ENCODE measurements at places on chromosomes 6 and 20.

GRCh38 chr6:134049176-134049575 is 3.2 kb downstream of the SLC2A12 start:
- DNase-seq: no peak

GRCh38 chr20:1924910-1925861 is 30.0 kb downstream of the SIRPA start:
- DNase-seq: no peak

DNA sequence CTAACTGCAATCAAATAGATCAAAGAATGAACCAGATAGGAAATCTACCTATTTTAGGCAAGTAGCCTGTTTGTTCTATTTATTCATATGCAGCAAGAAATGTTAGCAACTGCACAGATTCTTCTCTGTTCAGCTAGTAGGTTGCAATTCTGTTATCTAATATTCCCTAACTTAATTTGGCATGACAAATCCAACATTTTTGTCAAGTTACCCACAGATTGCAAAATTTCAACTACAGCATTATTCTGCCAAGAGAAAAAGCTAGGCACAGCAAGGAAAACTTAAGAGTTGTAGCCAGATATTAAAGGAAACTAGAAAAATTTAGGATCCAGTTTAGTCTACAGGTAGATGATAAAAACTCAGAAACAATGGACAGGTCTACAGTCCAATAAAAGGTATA is 104.4 kb upstream of the SYNCRIP start:
- no peak for DNase-seq

GRCh38 chr6:49782725-49783124 is 4.4 kb downstream of the PGK2 start:
- DNase-seq: no peak

GRCh38 chr6:122736616-122737015 is 42.9 kb upstream of the FABP7 start:
- DNase-seq: no peak

- no peak for DNase-seq
Measured at GRCh38 chr20:41004531-41005360, 23.9 kb upstream of the TOP1 start.

- DNase-seq: no peak
Measured at GRCh38 chr20:49284818-49285217, 7.0 kb upstream of the ZNFX1 start.

DNA sequence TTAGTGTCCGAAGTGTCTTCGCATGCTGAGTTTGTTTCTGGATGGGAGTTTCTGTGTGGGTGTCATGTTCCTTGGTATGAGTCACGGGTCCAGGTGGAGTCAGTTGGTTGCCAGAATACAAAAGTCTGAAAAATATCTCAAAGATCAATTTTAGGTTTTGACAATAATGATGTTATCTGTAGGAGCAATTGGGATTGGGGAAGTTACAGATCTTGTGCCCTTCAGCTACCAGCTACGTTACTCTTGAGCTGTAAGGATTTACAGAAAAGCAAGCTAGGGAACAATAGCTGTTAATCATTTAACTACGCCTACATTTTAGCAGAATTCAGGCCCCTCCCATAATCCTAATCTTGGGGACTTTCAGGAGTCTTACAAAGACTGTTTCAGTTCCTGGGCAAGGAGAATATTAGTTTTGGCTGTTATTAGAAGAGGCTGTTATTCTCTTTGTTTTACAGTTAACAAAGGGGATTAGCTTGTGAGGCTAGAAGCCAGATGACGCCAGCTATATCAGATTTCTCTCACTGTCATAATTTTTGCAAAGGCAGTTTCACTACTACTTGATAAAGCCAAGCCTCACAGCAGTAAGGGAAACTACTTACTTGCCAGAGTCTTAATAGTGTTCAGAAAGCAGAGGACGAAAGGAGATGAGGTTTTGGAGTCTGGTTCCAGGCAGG is 15.4 kb upstream of the SLC22A16 start:
- no peak for DNase-seq

DNA sequence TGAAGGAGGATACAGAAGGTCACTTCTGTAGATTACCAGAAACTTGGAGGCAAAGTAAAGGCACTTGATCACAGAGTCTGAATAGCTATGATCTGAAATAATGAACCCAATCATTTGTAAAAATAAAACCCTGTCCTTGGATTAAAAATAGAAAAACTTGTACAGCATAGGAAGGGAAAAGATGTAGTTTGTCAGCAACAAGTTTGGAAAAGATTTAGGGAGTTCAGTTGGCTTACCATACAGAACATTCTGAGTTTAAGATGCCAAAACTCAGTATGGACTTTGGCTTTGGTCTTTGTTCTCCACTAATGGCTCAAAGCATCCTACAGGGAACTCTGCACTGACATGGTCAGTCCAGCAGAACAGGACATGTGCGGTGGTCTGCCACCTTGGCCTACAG is 240.6 kb downstream of the BCKDHB start:
- DNase-seq: no peak

DNA sequence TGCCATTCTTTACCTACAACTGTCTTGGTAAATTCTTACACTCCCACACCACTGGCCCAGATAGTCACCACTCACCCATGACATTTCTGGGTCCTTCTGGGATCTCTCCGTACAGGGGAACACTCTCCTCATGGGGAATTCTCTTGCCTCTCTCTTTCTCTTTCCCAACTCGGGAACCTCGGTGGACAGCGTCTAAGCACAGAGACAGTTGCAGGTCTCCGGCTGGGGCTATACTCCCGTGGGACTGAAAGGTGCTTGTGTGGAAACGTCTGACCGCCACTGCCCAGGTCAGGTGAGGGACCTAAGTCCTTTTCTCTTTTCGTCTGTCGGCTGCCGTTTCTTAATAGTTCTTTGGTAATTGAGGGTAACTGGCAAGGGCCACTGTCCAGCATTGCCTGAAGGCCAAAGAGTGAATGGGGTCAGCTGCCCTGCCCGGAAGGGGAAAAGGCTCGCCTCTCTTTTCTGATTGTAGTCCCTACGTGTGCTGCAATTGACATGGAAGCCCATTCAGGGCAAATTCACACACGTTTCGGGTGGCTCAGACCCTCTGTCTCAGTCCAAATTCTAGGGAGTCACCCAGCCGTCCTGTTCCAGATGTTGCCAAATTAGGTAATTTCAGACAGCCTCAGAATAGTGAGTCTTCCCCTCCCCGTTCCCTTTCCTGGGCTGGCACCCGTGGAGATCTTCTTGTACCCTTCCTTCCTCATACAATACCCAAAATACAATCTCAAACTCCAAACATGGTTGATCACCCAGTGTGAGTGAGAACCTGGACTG is 31.2 kb upstream of the RIPK1 start:
- DNase-seq: no peak
